NCI-H2081 treated with DMSO at 0.1 percent for 48 hours (cell line): ENCODE measurements at places on chromosomes 6 and 20.

DNA sequence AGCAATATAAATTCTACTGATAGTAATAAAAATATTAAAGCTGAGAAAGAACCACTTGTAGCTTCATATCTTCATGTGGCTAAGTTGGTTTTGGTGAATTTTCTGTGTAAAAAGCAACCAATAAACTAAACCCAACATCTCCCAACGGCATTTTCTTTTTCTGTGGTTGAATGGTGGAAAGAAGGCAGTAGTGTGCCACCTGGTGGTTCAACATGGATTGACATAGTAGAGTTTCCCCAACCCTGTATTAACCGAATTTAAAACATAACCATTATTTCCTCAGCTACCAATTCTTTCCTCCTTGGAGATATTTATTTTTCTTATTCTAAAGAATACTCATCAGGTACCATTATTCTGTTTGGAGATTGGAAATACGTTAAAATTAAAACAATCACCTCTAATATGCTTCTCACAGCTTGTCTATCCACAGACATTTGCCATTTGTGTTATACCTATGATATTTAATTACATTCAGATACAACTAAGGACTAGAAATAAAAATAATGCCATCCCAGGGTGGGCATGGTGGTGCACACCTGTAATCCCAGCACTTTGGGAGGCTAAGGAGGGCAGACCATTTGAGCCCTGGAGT, 117.1 kb upstream of the EEF1E1 start:
- no peak for DNase-seq

GRCh38 chr20:31998246-31998645, 12.0 kb upstream of the CCM2L start:
- no peak for DNase-seq

GRCh38 chr20:25543068-25543467, 42.3 kb downstream of the NINL start:
- no peak for DNase-seq

DNA sequence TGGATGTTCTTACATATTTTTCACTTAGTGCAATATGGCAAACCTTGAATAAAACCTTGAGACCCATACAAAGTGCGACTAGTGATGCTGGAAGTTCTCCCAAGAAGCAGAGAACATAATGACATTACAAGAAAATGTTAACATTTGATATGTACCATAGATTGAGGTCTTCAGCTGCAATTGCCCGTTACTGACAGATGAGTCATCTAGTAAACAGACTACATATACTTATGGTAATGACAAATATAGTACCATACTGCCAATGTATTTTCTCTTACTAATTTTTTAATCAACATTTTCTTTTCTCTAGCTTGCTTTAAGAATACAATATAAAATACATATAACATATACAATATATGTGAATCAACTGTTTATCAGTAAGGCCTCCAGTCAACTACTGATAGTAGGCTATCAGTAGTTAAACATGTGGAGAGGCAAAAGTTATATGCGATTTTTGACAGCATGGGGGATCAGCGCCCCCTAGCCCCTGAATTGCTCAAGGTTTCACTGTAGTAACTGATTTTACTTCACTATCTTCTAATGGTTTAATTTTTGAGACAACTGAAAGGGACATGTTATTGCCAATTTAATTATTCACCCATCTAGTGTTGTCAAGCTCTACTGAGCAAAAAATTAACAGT, 166.7 kb upstream of the ADGRB3 start:
- DNase-seq: no peak

DNA sequence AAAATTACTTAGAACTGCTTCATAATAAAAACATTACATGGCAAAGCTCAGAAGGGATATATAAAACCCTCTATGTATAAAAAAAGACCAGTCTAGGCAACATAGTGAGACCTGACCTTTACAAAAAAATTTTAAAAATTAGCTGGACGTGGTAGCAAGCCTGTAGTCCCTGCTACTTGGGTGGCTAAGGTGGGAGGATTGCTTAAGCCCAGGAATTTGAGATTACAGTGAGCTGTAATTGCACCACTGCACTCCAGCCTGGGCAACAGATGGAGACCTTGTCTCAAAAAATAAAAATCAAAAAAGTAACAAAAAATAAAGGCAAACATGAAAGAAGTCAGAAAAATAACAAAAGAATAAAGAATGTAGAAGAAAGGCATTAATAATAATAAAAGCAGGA, 21.5 kb upstream of the TPD52L1 start:
- DNase-seq: no peak

DNA sequence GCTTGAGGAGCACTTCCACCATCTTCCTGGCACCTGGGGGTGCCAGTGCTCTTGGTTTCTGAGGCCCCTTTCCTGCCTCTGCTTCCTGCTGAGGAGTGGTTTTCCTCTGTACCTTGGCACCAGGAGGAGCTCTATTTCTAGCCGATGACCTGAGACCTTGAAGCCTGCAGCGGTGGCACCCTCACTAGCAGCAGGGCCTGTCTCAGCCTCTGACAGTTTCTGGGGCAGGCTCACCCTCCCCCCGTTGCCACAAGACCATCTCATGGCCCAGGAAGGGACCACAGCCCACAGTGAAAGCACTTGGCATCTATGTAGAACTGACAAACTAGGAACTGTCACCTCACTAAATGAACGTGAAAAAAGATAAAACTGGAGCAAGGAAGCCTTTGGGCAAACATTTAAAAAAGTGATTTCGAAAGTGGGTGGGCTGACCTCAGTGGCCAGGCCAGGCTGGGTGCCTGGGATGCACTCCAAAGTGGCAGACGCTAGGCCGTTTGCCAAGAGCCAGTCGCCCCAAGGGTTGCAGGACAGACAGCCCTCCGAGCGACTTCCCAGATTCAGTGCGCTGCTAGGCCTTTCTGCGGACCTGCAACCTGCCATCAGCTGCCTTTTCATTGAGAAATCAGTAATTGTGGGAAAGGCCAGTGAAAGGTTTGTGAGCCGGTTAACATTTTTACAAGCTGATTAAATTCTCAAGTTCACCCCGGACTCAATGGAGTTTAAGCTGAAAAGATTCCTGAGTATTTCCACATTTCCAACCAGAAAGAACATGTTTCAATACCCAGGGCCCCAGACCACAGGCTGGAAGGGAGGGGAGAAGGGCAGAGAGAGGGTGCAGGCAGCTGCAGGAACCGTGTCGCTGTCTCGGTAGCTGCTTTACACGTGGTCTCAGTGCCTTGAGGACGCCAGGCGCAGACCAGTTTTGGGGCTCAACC, 303.7 kb downstream of the ESR1 start:
- no peak for DNase-seq

- no peak for DNase-seq
Measured at GRCh38 chr6:34110610-34111009, 35.3 kb downstream of the GRM4 start.

DNA sequence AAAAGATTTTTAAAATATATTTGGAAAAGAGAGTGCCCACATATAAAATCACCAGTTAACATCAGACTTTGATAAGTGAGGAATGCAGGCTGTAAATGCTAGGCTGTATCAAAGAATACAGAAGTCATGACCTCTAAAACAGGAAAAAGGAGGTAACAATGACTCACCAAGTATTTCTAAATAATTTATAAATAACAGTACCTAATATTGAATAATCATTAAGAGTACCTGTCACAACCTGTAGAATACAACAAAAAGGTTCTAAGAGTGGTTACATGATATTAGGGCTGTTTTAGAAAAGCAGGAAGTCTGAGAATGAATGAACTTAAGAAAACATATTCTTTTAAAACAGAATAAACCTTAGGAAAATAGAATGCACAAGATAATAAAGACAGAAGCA, 173.1 kb upstream of the CST7 start:
- DNase-seq: no peak

- DNase-seq: no peak
Measured at GRCh38 chr20:32135983-32136515, 26.5 kb downstream of the TM9SF4 start.

DNA sequence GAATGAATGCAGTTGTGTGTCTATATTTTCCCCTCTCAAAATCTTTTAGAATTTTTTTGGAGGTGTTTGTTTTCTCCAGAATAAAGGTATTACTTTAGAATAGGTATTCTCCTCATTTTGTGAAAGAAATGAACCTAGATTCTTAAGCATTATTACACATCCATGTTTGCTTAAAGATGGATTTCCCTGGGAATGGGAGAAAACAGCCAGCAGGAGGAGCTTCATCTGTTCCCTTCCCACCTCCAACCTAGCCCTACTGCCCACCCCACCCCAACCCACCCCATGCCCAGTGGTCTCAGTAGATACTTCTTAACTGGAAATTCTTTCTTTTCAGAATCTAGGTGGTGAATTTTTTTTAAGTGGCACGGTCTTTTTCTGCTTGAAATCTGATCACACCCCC, 127.8 kb downstream of the CD109 start:
- DNase-seq: no peak

DNA sequence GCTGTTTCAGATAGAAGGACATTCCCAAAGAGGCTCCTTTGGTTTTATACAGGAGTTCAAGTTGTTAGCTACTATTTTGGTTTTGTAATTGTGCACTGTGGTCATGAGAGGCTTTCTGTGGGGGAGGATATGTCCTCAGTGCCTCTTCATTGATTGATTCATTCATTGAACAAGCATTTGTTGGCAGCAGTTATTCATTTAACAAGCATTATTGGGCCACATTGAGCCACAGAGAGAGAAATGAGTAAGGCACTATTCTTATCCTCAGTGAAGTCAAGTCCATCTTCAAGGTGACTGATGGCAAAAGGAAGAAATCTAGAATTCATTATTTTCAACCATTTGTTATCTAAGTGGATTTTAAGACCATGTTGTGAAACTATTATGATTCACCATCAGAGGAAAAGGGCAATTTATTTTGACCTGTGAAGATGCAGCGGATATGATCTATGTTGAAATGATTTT, 697.2 kb upstream of the CITED2 start:
- DNase-seq: no peak

GRCh38 chr6:34232901-34233300, 3.8 kb upstream of the HMGA1 start:
- DNase-seq: no peak

DNA sequence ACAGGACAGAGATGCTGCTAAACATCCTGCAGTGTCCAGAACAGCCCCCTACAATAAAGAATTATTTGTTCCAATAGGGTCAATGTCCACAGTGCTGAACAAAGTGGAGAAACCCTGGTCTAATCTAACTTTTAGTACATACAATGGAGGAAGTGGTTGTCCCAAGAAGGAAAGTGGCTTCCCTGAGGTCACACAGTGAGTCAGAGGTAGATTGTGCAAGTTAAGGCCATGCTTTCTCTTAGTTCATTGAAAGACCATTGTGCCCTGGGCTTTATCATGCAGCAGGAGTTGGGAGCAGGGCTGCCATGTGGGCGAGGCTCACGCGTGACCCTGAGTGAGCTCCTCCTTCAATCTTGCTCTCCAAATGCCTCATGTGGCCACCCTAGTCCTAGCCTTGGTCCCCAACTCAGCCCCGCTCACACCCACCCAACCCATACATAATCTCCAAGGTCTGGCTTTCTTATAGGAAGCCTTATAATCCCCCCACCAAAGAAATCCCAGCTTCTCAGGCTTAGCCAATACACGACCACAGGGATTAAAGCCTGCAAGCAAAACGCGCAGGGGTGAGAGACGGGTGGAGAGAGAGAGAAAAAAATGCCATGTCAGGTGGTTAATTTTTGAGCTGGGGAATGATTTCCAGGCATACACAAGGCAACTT, 19.9 kb downstream of the SLC13A3 start:
- no peak for DNase-seq

DNA sequence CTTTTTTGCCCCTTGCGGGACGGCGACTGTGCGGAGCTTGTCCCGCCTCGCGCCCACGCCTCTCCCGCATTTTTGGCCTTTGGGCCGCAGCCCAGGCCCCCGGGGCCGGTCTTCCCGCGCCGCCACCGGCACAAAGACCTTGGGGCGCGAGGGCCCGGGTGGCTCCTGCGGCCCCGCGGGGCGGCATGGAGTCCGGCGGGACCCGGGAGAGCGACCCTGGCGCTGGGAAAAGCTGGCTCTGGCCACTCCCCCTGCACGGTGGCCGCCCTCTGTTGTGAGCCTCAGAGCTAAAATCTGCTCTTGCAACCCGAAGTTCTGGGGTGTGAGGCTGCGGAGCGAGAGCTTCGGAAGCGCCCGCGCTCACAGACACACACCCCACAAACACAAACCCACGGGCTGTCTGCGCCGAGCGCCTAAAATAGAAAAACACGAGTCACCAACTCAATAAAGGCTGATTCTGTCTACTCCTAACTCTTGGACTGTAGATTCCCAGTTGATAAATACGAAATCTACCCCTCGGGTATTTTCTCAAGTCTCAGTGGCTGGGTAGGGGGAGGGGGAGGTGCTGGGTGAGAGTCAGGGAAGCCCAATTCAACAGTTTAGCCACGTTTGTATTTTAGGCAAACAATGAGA, 496 bp upstream of the BEND3 start:
- DNase-seq: no peak

DNA sequence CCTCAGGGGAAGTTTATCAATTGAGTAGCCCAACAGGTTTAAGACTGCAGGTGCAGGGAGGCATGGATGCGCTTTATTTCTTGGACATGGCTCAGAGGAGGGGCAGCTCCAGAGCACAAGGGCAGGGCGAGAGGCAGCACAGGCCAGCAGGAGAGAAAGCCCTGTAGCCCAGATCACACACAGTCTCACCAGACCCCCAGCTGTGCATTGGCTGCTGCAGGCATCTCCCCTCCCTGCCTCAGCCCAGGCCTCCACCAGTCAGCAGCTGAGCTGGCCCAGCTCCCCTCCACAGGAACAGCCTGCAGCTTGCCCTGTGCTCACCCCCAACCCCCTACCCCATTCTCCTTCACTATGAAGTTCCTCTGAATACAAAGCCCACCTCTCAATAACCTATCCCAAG, 24.7 kb downstream of the MRPL14 start:
- DNase-seq: no peak

GRCh38 chr6:14291331-14291730, 173.8 kb downstream of the CD83 start:
- no peak for DNase-seq

GRCh38 chr20:40054311-40054710, 634.7 kb downstream of the MAFB start:
- no peak for DNase-seq

DNA sequence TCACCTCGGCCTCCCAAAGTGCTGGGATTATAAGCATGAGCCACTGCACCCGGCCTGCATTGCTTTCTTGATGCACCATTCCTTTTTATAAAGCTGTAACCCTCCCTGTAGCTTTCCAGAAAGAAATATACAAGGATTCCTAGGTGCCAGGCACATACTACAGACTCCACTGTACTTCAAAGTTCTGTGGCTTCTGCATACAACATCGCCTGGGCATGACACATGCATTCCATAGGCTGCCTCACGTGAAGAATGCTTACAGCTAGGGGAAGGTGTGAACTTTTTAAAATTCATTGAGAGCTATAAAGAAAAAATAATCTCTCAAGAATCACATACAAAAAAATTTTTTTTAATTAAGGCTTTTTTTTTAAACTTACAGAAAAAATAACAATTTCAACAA, 50.2 kb downstream of the TRAM2 start:
- DNase-seq: no peak

GRCh38 chr20:22807045-22807444, 222.7 kb upstream of the FOXA2 start:
- DNase-seq: no peak

DNA sequence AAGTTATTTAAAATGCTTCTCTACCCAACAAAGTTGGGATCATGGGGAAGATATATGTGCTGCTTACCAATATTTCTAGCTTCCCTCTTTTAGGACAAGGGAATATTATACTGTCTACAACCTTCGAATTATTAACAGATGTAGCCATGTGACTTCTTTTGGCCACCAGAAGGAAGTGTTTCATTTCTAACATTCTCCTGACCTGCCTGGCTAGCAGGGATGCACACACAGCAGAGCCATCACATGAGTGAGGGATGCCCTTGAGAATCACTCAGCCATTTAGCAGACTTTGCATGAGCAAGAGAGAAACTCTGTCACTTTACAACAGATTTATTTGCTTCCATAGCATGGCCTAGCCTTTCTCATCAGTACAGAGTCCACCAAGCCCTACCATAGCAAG, 230.7 kb upstream of the MARCKS start:
- DNase-seq: no peak
